ENCODE measurements at places on chromosomes 4 and X.

GRCh38 chr4:19402581-19403065 lies 849.1 kb upstream of the SLIT2 start:
- DNase-seq = no peak
- H3K27ac ChIP-seq = no peak overlapping the region
- no peaks in the 10 kb centered on the region for H3K36me3 ChIP-seq

DNA sequence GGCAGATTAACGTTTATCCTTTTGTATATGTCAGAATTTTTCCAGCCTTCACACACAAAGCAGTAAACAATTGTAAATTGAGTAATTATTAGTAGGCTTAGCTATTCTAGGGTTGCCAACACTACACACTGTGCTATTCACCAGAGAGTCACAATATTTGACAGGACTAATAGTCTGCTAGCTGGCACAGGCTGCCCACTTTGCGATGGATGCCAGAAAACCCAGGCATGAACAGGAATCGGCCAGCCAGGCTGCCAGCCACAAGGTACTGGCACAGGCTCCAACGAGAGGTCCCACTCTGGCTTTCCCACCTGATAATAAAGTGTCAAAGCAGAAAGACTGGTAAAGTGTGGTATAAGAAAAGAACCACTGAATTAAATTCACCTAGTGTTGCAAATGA lies 94.8 kb downstream of the TET2 start:
- DNase-seq = no peak
- H3K4me1 ChIP-seq = no peaks in the 10 kb centered on the region
- H3K36me3 ChIP-seq = peaks cover 21% of the 10 kb centered on the region
- H3K4me3 ChIP-seq = no peak overlapping the region

DNA sequence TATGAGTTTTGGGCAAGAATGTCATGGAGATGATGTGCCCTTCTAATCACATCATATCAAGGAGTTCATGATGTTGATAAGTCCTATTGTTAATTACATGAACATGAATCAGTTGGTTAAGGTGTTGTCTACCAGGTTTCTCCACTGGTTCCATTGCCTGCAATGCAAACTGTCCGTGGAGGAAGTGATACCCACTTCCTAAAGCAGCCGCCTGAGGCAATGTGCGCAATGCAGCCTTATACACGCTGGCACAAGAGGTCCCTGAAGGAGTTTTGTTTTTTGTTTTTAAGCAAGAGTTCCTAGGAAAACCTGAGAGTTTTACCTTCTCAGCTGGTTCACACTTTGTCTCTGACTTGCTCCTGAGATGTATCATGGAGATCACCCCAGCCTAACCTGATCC lies 5.9 kb upstream of the GPKOW start:
- no peak for DNase-seq
- H3K27ac ChIP-seq = no peak overlapping the region

- no peaks in the 10 kb centered on the region for H3K27me3 ChIP-seq
- peaks cover 51% of the 10 kb centered on the region for H3K4me1 ChIP-seq
- H3K36me3 ChIP-seq = peaks cover 10% of the 10 kb centered on the region
- no peak for DNase-seq
- peak overlapping the region; percentile 56 for H3K27ac ChIP-seq
Measured at GRCh38 chrX:24153178-24153795, 3.8 kb downstream of the ZFX start.

DNA sequence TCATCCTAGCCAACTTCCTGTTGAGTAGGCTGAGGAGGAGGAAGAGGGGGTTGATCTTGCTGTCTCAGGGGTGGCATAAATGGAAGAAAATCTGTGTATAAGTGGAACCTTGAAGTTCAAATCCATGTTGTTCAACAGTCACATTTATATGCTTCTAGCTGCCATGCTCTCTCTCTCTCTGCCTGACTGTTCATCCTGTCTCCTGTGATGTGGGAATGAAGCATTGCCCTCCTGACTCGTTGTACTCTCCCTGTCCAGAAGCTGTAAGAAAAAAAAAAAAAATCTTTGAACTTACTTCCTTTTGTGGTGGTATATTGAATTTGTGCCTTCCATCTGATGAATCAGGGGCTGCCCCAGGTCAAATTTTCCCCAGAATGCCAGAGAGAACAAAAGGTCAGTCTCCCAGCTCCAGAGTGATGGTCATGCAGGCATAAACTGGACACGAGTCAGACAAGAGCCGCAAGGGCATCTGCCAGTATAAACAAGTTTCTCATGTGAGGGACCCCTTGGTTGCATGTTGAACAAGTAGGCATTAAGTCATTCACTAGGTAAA lies 257.0 kb downstream of the IDS start:
- peaks cover 1% of the 10 kb centered on the region for H3K36me3 ChIP-seq
- DNase-seq = no peak
- H3K4me3 ChIP-seq = no peak overlapping the region

DNA sequence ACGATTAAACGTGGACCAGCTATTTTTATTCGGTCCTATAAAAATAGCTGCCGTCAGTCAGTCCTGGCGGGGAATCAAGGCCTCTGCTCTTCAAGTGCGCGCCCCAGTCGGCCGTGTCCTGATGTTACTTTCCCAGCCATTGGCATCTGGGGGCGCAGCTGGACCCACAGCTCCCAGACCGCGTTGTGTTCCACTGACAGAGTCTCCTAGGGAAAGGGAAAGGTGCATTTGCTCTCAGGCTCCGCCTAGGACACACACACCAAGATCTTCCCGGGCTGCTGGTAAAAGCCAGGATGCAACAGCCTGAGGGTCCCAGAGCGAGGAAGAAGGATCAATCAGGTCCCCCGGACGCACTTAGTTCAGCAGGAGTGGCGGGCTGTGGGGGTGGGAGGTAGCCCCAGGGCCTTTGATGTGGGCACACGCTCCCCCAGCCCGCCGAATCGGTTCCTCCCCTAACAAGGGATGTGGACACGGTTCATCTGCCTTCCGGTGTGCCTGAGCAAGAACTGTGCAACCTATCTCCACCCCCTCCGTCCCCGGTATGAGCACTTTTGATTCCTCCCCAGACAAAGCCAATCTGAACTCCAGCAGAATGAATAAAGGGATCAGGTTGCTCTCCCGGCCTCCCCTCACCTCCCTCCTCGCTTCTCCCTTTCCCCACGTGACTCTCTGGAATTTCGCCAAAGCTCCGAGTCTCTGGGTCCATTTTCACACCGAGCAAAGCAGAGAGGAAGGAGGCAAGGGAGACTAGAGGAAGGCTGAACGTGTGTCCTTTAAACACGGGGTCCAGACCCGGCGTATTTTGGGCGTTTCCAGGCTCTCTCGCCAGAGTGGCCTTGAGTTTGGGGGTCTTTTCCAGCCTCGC lies 626 bp upstream of the FRAS1 start:
- peak overlapping the region; percentile 92 for H3K27ac ChIP-seq
- no peaks in the 10 kb centered on the region for H3K36me3 ChIP-seq
- peaks cover 3% of the 10 kb centered on the region for H3K27me3 ChIP-seq

DNA sequence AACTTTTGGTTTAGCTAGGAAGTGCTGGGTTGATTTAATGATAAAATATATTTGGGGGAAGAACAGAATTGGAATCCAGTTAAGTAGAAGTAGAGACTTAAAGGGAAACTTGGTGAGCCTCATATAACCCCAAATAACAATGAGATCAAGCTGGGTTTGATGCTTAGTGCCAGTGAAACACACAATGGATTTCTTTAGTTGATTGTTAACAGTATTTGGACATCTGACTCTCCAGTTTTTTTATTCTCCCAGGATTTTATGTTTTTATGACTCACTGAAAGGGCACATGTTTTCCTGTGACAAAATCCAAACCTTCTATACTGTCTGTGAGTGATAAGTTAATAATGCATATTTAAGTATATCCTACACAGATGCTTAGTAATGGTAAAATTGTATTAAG lies 2.7 kb upstream of the NEUROG2 start:
- H3K4me1 ChIP-seq = peaks cover 19% of the 10 kb centered on the region
- H3K27me3 ChIP-seq = peaks cover 99% of the 10 kb centered on the region
- H3K36me3 ChIP-seq = no peaks in the 10 kb centered on the region
- no peak overlapping the region for H3K4me3 ChIP-seq
- DNase-seq = no peak
- no peak overlapping the region for H3K27ac ChIP-seq

GRCh38 chrX:130716346-130716745 lies 186.7 kb downstream of the ENOX2 start:
- H3K4me3 ChIP-seq = no peak overlapping the region
- H3K27ac ChIP-seq = no peak overlapping the region
- no peaks in the 10 kb centered on the region for H3K36me3 ChIP-seq
- H3K4me1 ChIP-seq = peaks cover 25% of the 10 kb centered on the region
- no peak for DNase-seq
